ENCODE measurements at places on chromosomes 3 and 15.

DNA sequence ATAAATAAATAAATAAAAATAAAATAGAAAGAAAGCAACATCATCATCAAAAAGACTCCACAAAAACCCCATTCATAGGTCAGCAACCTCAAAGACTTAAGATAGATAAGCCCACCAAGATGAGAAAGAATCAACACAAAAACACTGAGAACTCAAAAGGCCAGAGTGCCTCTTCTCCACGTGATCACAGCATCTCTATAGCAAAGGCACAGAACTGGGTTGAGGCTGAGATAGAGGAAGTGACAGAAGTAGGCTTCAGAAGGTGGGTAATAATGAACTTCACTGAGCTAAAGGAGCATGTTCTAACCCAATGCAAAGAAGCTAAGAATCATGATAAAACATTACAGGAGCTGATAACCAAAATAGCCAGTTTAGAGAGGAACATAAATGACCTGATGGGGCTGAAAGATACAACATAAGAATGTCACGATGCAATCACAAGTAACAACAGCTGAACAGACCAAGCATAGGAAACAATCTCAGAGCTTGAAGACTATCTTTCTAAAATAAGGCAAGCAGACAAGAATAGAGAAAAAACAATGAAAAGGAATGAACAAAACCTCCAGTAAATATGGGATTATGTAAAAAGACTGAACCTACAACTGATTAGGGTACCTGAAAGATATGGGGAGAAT, 26.4 kb downstream of the GNB5 start:
- DNase-seq, result no peak

- DNase-seq, result peak; percentile 37
Observed at GRCh38 chr3:72447059-72447946, 400.9 kb downstream of the SHQ1 start.

GRCh38 chr3:62672988-62673313, 202.3 kb downstream of the CADPS start:
- no peak for DNase-seq

GRCh38 chr3:123333401-123333800, 115.5 kb downstream of the ADCY5 start:
- no peak for DNase-seq

DNA sequence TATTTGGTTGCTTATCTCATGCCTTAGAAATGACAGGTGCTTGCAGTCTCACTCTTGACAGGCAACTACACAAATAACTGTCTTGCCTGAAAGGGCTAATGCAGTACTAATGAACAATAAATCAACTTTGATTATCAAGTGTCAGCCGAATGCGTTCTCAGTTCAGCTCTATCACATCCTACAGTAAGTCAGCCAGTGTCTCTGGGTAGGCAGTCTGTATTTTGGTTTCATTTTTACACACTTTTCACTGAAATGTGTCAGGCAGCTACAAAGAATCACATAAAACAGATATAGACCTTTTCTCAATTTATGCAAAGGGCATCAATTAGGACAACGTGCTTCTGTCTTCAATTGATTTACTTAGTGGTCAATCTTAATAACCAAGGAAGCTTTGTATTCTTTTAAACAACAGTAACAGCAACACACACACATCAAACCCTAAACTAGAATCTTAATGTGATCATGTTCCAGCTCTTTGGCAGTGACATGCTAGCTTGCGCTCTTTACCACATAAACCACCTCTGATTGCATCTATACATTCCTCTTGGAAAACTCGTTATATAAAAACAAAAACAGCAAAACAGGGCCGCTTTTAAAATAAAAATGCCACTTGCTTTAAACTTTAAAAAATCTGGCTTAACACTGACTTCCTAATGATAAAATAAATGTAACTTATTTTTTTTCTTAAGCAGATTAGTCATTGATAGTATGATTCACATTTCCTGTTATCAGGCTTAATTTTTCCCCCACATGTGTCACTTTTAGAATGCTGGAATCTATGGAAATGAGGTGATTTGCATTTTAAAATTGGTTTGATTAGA, 520.4 kb downstream of the FOXP1 start:
- no peak for DNase-seq

DNA sequence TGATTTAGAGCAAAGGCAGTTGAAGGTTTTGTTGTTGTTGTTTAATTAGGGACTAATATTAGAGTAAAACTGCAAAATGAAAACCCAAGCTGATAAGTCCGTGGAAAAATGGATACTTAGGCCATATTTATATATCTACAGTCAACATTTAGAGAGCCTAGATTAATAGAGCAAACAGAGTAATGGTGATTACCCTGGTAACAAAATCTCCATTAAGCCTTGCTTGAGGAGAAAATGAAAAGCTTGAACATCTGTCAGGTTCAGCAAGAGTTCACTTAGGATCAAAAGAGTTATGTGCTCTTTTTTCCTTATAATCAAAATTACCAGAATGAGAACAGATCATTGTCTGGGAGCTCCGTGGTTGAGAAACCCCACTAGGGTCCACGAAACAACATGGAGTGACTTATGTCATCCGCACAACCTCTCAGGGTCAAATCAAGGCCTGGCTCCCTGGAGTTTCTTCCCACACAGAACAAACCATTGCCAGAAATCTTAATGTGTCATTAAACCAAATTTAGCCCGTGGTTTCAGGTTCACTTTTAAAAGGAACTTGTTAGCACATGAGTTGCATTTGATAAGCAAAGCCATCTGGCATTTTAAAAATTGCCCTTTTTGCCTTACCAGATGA, 381.2 kb downstream of the GABRB3 start:
- DNase-seq, result no peak

DNA sequence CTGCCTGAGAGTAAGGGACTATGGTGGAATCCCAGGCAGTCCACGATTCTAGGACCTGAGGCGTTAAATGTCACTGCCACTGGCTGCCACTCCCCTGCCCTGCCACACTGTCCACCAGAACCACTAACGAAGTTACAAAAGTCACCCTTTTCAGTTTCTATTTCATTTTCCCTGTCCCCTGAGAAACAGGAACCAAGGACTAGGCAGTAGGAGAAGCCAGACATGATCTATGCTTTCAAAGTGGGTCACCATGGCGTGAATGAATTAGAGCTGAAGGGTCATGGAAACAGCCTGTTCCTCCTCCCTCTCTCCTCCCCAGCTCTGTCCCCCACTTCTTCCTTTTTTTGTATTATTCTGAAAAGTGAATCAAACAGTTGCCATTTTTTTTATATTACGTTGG, 9.1 kb upstream of the ADPRH start:
- DNase-seq, result no peak

DNA sequence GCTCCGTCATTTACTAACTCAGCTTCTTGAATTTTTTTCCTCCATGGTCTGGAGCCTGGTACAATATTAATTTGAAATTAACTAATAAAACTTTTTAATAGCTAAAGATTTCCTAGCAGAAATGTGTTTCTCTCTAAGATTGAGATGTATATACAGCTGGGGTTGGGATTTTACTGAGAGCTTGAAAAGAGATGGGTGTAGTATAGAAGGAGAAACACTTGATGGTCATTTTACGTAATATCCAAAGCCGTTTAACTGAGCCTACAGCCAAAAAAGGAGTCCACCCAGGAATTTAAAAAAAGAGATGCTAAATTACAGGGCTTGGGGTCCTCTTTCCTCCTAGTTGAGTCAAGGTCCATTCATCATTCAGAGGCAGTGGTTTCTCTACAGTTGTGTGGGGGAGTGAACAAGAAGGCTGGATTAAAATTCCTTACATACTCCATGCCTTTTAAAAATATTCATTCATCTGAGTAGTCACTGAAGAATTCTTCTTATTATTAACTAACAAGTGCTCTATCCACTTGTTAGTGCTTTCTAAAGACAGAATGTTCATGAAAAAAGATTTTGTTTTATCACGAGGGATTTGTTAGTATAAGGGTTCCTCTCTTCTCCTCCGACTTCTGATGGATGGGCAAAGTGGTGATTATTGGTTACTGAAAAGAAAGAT, 255.3 kb upstream of the IL12A start:
- DNase-seq, result peak; percentile 74

DNA sequence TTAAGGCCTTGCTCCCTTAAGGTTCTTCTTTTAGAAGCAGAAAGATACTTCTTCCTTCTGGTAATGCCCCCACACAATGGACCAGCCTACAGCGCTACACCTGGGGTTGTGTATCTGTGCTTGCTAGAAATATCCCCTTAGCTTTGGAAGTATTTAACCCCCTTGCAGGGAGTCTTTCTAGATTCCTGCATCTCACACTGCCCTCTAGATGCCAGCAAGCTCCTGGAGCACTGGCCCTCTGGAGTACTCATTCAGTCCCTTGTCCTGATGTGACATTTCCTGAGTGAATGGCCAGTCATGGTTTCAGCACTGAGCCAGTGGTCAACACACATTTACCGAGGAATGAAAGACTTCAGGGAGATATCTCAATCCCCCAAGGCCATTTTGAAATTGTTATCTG, 30.4 kb upstream of the RBP2 start:
- DNase-seq, result no peak

DNA sequence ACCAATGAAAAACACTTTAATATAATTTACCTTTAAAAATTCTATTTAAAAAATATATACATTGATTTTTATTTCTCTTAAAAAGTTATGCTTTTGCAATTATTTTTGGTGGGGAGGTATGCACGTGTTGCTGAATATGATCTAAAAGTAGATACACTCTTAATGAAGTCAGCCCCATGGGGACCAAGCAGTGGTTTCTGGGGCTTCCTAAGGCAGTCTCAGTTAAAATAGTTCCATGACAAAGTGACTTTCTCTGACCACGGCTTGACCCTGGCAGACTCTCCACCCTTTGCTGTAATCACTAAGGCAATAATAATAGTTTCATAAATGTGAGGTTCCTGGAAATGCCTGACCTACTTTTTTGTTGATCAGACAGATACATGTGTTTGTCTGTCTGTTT, 50.4 kb downstream of the CCR4 start:
- no peak for DNase-seq

DNA sequence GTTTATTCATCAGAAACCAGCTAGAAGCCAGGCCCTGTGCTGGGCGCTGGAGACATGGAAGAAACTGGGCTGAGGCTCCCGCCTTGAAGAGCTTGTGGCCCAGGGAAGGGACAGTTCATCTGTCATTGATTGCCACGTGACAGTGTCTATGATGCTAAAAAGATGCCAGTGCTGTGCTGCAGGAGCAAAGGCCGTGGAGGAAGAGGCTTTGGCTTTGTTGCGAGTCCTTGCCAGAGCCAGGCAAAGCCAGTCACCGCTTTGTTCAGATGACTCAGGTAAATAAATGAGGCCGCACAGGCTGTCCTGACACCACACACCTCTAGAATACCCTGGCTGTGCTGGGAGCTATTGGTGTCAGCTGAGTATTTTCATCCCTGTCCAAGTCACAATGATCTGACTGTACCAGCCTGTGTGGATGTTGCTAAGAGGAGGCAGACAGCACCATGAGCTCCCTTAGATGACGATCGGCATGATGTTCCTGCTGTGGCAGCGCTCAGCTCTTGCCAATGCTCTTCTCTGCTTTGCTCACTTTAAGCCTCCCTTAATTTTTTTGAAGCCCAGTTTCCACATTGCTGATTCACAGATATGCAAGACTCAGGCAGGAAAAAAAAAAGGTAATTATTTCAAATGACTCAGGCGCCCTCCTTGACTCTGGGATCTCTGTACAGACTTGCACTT, 77.5 kb downstream of the CCNL1 start:
- no peak for DNase-seq

DNA sequence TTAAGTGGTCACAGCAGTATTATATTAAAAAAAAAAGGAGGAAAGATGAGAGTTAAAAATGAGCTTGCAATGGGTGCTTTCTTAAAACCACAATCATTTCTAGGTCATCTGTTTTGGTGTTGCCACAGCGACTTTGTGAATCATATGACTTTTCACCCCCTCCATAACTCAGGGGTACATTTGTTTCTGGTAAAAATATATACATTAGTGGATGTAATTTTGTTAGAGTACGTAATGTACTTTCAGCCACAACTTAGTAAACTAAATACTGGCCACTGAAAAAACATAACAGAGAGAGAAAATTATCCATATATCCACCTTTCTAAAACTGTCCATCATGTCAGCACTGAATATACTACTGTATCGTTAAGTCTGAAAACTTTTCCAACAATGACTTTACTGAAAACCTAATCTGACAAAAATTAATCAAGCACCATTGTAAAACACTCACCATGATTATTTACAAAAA, 3.4 kb downstream of the ANKRD28 start:
- DNase-seq, result no peak

- DNase-seq, result no peak
Observed at GRCh38 chr3:10976770-10977169, 15.8 kb upstream of the SLC6A1 start.

- DNase-seq, result no peak
Observed at GRCh38 chr3:190094160-190094718, 26.5 kb downstream of the P3H2 start.

DNA sequence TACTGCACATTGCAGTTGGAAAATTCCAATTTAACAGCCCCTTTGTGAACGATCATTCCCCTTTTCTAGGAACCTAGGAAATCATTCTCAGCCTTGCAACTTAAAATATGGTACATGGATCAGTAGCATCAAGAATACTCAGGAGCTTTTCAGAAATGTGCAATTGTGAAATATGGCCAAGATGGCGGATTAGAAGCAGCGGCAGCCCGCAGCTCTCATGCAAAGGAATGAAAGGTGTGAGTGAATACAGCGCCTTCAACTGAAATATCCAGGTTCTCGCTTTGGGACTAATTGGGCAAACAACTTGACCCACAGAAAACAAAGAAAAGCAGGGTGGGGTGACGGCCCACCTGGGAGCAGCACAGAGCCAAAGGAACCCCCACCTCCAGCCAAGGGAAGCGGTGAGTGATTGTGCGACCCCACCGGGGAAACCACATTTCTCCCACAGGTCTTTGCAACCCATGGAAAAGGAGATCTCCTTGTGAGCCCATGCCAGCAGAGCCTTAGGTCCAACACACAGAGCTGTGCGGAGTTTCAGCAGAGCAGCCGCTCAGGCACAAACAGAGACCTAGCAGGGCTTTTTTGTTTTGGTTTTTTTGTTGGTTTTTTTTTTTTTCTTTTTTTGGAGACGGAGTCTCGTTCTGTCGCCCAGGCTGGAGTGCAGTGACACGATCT, 7.6 kb upstream of the AVEN start:
- no peak for DNase-seq

DNA sequence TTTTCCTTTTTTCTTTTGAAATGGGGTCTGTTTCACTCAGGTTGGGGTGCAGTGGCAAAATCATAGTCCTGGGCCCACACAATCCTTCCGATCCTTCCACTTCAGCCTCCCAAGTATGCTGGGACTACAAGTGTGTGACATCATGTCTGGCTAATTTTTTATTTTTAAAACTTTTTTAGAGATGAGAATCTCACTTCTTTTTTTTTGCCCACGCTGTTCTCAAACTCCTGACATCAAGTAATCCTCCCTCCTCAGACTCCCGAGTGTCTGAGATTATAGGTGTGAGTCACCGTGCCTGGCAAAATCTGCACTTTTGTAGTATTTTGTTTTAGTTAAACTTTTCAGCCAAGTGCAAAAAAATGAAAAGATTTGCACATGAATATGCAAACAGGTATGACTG, 171.0 kb downstream of the FNDC3B start:
- DNase-seq, result no peak

DNA sequence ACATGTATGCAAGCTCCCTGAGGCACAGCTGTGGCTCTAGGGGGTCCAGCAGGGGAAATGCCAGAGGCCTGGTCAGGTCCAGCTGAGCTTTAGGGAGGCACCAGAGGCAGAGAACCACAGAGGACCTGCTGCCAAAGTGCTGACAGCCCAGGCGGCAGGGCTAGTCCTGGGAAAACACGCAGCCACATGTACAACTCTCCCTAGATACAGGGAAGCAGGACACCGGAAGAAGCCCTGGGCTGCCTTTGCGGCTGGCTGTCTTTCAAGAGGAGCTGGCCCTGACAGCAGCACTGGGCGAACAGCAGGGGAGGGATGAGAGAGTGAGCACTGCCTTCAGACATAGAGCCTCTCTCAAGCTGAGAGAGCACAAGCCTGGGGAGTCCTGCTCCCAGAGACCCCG, 40.7 kb downstream of the RFT1 start:
- DNase-seq, result no peak
